ENCODE measurements at places on chromosomes 7 and 10.

GRCh38 chr7:26319636-26320035, 28.0 kb downstream of the SNX10 start:
- H3K4me3 ChIP-seq, result no peak overlapping the region
- no peaks in the 10 kb centered on the region for H3K4me1 ChIP-seq
- DNase-seq, result no peak
- no peaks in the 10 kb centered on the region for H3K27me3 ChIP-seq

- H3K27ac ChIP-seq, result no peak overlapping the region
- no peak for DNase-seq
- no peaks in the 10 kb centered on the region for H3K36me3 ChIP-seq
- H3K4me3 ChIP-seq, result no peak overlapping the region
These were observed 7.4 kb upstream of the CRYGN start for GRCh38 chr7:151447312-151447711.

DNA sequence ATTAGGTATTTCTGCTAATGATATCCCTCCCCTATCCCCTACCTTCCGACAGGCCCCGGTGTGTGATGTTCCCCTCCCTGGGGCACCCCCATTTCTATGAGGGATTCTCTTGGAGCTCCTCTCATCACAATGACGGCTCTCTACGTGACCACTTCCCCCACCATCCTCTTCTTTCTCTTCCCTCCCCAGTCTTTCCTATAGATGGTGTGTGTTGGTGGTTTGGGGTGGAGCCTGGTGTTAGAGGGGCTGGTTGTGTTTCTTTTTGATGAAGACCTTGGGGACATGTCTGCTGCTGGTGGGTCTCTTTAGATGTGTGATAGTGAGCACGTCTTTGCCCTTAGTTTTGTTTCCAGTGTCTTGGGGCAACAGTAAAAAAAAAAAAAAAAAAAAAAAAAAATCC, 28.6 kb downstream of the RPS24 start:
- no peak overlapping the region for H3K4me3 ChIP-seq
- no peaks in the 10 kb centered on the region for H3K36me3 ChIP-seq
- H3K27me3 ChIP-seq, result no peaks in the 10 kb centered on the region
- no peak overlapping the region for H3K27ac ChIP-seq
- DNase-seq, result no peak

DNA sequence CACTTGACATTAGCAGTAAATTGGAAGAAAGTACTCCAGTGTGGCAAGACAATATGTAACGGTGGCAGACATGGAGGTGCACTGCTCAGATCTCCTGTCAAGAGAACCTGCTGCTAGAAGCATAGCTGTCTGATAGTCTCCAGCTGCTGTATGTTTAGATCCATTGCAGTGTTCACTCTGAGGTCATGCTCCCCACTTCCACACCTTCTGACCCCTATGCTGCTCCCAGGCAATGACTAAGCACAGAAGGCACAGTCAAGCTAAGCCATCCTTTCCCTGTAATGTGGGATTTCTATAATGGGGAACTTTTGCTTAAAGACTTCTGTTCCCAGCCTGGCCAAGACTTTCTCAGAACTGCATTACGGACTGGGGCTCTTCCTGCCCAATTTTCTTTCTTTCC, 315.8 kb downstream of the HPSE2 start:
- no peak overlapping the region for H3K27ac ChIP-seq
- no peaks in the 10 kb centered on the region for H3K4me1 ChIP-seq
- H3K27me3 ChIP-seq, result no peaks in the 10 kb centered on the region
- H3K4me3 ChIP-seq, result no peak overlapping the region
- H3K36me3 ChIP-seq, result no peaks in the 10 kb centered on the region

DNA sequence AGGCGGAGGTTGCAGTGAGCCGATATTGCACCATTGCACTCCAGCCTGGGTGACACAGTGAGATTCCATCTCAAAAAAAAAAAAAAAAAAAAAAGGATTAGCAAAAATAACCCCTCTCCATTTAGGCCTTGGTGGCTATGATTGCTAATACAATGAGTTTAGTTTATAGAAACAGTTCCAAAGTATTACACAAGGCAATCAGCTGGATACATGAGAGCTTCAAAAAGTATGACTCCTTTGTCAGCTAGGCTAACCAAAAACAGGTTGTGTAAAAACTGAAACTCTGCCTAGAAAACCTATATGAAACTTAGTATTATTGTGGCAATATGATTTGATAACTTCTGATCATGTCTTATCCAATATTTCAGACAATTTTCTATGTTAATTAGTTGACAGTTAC, 57.2 kb downstream of the SUGCT start:
- no peaks in the 10 kb centered on the region for H3K36me3 ChIP-seq
- no peaks in the 10 kb centered on the region for H3K4me1 ChIP-seq
- H3K27ac ChIP-seq, result no peak overlapping the region
- no peak for DNase-seq
- H3K27me3 ChIP-seq, result no peaks in the 10 kb centered on the region

DNA sequence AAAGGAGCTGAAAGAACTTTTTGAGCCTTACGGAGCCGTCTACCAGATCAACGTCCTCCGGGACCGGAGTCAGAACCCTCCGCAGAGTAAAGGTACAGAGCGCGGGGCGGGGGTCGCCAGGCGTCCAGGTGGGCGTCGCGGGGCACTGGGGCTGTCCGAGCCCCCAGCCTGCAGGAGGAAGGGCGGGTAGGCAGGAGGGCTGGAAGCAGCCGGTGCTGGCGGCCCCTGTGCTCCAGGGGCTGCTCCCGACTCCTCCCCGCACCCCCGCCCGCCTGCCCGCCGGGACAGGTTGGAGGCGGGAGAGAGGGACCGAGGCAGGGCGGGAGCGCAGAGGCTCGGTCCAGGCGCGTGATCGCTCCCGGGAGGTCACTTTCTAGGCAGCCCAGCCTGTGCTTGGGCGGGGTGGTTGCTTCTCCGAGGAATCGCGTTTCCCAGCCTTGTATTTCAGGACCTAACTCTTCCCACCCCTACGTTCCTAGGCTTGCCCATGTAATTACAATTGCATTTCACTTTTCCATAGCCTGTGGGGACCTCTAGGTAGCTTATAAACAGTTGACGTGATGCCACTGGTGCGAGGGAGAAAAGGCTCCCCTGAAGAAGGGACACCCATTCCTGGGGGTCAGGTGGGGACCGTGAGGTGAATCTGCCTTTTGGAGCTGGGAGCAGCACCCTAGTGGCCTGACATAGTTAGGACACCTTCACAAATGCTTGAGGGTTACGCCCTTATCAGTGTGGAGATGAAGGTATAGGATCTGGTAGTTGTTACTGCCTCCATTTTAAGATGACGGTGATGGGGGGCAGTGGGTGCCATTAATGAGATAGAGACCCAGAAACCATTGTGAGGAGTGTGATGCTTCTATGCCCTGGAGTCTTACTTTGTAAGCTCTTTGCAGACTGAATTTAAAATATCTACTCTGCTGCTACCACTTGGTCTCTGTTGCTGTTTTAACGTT, 148.2 kb downstream of the CELF2 start:
- DNase-seq, result peak; percentile 70
- peaks cover under 1% of the 10 kb centered on the region for H3K4me1 ChIP-seq
- no peaks in the 10 kb centered on the region for H3K27me3 ChIP-seq
- H3K36me3 ChIP-seq, result peaks cover 10% of the 10 kb centered on the region
- peak overlapping the region; percentile 78 for H3K4me3 ChIP-seq

DNA sequence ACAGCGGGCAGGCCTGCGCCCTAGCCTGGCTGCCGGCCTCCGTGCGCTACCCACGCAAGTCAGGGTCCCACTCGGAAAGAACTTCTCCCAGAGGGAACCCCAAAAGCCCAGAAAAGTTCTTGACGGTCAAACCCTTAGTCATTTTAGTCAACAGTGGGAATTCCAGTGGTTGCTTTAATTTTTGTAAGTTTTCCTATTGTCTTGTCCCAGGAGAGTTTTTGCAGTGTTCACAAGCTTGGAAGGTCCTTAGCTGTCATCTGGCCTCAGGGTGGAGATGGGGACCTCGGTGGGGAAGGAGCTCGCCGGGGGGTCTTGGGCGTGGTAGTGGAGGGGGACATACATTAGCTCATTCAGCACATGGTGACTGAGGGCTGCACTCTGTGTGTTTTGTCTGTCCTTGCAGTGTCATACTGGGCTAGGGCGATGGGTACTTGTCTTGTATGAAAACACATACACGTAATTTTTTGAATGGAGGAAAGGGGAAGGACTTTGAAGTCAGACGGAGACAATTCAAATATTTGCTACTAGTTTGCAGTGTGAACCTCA, 736 bp downstream of the MINDY4 start:
- no peaks in the 10 kb centered on the region for H3K36me3 ChIP-seq
- peak overlapping the region; percentile 76 for H3K4me3 ChIP-seq
- no peaks in the 10 kb centered on the region for H3K27me3 ChIP-seq
- no peak for DNase-seq
- no peak overlapping the region for H3K27ac ChIP-seq

GRCh38 chr7:133528796-133529195, 275.9 kb downstream of the EXOC4 start:
- no peak overlapping the region for H3K27ac ChIP-seq
- H3K4me3 ChIP-seq, result no peak overlapping the region
- DNase-seq, result no peak
- H3K27me3 ChIP-seq, result no peaks in the 10 kb centered on the region

- H3K36me3 ChIP-seq, result no peaks in the 10 kb centered on the region
- DNase-seq, result no peak
- no peak overlapping the region for H3K27ac ChIP-seq
- no peak overlapping the region for H3K4me3 ChIP-seq
These were observed 124.0 kb downstream of the REEP3 start for GRCh38 chr10:63645195-63645594.

GRCh38 chr10:118926072-118926417, 103.5 kb upstream of the NANOS1 start:
- H3K27me3 ChIP-seq, result no peaks in the 10 kb centered on the region
- no peaks in the 10 kb centered on the region for H3K4me1 ChIP-seq
- H3K36me3 ChIP-seq, result 0 out of 2 replicates have a peak, but pooled peaks cover 5% of the 10 kb centered on the region
- no peak overlapping the region for H3K27ac ChIP-seq

- DNase-seq, result no peak
- H3K27ac ChIP-seq, result no peak overlapping the region
- H3K4me1 ChIP-seq, result no peaks in the 10 kb centered on the region
- no peaks in the 10 kb centered on the region for H3K36me3 ChIP-seq
- H3K4me3 ChIP-seq, result no peak overlapping the region
These were observed 24.0 kb upstream of the GPNMB start for GRCh38 chr7:23222439-23223030.

DNA sequence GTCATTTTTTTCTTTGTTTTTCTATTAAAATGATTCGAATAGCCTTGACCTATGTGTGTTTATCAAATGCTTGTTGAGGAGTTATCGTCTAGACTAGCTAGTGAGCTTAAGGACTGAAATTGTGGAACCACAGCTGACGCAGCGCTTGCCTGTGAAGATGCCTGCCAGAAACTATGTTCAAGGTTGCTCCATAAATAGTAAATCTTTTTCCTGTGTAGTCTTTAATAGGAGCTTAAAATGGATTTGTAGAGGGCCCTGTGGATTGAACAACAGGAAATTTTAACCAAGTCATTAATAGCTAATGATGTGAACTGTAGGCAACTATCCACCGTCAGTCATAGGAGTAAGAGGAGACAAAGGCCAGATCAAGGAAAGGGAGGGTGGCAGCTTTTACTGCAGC, 145.1 kb downstream of the GNAI1 start:
- no peak overlapping the region for H3K4me3 ChIP-seq
- H3K27ac ChIP-seq, result no peak overlapping the region
- no peaks in the 10 kb centered on the region for H3K27me3 ChIP-seq
- no peak for DNase-seq

DNA sequence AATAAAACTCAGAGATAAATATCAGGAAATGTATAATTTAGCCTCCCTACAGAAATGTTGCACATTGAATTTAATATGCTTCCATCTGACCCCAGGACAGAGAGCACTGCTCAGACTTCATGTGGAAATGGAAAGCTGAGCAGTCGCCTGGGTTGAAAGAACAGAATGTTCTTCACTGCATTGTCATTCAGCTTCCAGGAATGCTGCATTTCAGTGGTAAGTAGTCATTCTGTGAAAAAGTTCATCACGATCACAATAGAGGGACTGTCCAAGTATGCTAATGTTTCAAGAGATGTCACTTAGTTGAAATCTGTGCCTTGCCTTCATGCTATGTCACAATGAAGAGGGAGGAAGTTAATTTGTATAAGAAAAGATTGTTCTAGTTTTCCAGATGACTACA, 147.3 kb downstream of the NRCAM start:
- no peaks in the 10 kb centered on the region for H3K36me3 ChIP-seq
- no peaks in the 10 kb centered on the region for H3K4me1 ChIP-seq
- DNase-seq, result no peak

DNA sequence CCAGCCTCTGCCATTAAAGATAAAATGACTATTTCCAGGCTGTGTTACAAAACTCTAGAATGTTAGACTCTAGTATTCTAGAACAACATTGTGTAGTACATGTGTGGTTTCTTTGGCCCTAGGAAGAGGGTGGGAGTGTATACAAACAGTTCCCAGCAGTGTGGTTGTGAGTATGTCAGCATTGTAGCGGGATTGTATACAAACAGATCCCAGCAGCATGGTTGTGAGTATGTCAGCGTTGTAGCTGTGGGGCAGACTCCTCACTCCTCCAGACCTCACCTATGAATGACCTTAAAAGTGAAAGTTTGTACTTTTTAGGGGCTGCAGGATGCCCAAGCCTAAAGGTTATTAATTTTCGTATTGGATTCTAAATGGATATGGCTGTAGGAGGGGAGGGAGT, 6.9 kb upstream of the ACSL5 start:
- no peak overlapping the region for H3K27ac ChIP-seq
- 0 out of 2 replicates have a peak, but pooled peaks cover 2% of the 10 kb centered on the region for H3K27me3 ChIP-seq
- H3K36me3 ChIP-seq, result peaks cover 3% of the 10 kb centered on the region
- H3K4me1 ChIP-seq, result no peaks in the 10 kb centered on the region
- DNase-seq, result peak; percentile 5

DNA sequence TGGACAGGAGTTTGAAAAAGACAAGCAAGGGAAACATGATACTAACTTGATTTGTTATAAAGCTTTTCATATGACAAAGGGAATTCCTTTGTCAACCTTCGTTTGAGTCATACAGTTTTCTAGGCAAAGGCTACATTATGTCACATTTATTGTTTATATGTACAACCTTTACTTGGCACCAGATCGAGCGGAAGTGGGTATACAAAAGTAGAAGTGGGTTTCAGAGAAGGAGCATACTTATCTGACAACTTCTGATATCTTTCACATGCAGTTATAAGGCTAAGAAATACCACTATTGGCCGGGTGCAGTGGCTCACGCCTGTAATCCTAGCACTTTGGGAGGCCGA, 11.0 kb downstream of the STMP1 start:
- H3K4me3 ChIP-seq, result no peak overlapping the region
- no peak overlapping the region for H3K27ac ChIP-seq
- no peaks in the 10 kb centered on the region for H3K27me3 ChIP-seq
- no peaks in the 10 kb centered on the region for H3K4me1 ChIP-seq

- H3K36me3 ChIP-seq, result 0 out of 2 replicates have a peak, but pooled peaks cover 2% of the 10 kb centered on the region
- H3K4me3 ChIP-seq, result no peak overlapping the region
- peaks cover 8% of the 10 kb centered on the region for H3K4me1 ChIP-seq
- no peaks in the 10 kb centered on the region for H3K27me3 ChIP-seq
These were observed 219.1 kb downstream of the VTI1A start for GRCh38 chr10:112666094-112666493.

GRCh38 chr7:1355568-1356340, 103.5 kb downstream of the MICALL2 start:
- H3K27ac ChIP-seq, result no peak overlapping the region
- no peaks in the 10 kb centered on the region for H3K36me3 ChIP-seq
- no peak for DNase-seq
- no peaks in the 10 kb centered on the region for H3K27me3 ChIP-seq
- no peak overlapping the region for H3K4me3 ChIP-seq

GRCh38 chr7:56009695-56010094, 41.5 kb downstream of the PSPH start:
- no peaks in the 10 kb centered on the region for H3K27me3 ChIP-seq
- no peaks in the 10 kb centered on the region for H3K4me1 ChIP-seq
- DNase-seq, result no peak
- H3K36me3 ChIP-seq, result peaks cover 14% of the 10 kb centered on the region

Measured in H9 (cell line).